ENCODE measurements at places on chromosomes 11 and 22.

DNA sequence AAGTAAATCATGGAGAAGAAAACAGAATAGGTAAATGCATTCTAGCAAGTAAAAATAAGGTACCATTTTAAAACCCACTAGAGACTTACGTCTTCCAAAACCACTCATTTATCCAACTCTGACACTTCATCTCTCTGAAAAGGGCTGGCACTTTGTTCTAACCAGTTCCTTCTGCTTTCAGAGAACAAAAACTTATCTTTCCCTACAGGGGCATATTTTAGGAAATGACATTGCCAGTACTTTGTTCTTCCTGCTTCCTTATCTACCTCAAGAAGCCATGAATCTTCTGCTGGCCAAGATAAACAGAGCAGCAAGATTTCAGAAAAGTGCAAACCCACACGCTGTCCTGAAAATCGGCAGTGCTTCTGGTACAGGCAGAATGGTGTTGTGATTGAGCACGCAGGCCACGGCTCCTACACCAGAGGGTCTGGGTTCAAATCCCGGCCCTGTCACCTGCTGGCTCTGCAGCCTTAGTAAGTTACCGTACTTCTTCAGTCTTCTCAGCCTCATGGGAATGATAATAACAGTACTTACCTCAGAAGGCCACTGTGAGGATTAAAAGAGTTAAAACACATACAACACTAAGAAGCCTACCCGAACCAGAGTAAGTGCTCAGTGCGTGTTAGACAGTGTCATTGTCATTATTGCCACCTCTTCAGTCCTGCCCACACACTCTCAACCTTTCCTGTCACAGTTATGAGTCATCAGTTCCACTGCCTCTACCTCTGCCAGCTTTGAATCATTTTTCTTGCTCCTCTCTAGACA is 11.0 kb downstream of the MPZL3 start:
- DNase-seq: peak; percentile 82

DNA sequence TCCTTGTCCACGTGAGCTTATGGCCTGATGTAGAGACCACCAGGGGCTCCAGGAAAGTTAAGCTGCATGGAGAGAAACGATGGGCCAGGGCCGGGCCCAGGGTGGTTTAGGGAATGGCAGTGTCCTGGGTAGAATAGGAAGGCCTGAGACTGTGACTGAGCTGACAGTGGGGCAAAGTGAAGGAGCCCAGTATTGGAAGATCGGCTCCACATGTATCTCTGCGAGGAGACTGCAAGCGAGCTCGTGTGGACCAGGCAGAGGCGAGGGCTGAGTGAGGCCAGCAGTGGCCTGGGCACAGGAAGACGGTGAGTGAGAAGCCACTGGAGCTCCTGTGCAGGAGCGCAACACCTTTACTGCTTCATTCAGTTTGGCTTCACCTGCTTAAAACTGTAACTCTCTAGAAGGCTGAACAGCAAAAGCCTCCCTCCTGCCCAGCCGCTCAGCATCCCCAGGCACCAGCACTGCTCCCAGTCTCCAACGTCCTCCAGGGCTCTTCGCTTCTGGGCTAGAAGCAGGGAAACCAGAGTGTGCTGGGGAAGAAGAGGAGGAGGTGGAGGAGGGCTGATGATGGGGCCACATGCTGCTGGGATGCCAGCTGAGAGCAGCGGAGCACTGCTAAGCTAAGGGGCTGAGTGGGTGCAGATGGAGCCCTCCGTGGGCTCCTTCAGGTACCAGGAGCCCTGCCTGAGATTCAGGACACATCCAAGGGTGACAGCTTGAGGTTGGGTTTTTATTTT is 13.5 kb downstream of the TCIRG1 start:
- DNase-seq: no peak

DNA sequence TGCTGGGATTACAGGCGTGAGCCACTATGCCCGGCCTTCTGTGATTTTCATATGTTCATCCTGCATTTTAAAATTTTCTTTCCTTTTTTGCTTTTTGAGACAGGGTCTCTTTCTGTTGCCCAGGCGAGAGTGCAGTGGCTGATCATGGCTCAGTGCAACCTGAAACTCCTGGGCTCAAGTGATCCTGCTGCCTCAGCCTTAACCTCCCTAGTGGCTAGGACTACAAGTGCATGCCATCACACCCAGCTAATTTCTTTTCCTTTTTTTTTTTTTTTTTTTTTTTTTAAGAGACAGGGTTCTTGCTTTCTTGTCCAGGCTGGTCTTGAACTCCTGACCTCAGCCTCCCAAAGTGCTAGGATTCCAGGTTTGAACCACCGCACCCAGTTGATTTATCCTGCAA is 54.1 kb upstream of the WT1 start:
- DNase-seq: no peak

DNA sequence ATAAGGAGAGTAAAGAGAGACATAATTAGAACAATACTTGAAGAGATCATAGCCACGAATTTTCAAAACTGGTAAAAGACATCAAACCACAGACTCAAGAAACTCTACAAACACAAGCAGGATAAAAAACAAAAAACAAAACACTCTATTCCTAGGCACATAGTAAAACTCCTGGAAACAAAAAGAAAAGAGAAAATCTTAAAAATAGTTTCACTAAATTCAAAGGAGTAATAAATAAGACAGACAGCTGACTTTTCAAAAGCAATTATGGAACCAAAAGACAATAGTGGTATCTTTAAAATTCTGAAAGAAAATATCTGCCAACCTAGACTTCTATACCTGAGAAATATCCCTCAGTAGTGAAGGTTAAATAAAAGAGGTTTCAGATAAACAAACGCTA is 9.2 kb upstream of the NARS2 start:
- no peak for DNase-seq

DNA sequence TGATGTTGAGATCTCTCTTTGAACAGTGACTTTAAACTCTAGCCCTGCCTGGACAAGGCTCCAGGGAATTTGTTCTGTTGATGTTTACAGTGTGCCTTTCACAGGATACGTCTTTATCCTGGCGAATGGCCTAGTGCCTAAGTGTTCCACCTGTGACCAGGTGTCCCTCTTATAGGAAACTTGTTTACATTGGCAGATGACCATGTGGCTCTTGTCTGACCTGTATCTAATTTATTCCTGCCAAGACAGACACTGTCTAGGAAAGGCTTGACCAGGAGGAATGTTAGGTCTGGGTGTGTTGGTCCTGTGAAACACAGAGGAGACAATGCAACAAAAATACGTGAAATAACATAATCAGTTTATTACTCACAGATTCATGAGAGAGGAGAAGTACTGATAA is 875.6 kb downstream of the METTL15 start:
- DNase-seq: no peak

DNA sequence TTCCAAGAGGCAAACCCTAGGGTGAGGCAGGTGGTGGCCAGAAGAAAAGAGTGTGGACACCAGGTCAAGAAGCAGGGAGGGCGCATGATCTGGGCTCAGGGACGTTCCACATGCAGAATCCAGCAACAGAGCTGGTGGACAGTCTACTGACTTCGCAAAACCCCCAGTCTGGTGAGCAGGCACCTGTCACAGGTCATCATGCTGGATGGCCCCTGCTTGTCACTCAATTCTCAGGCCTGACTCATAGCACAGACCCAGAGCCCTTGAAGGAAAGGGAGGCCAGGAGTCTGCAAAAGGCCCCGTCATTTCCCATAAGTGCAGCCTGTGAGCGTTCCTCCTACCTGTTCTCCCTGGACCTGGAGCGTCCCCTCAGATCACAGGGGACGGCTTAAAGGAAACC is 18.2 kb downstream of the APOL4 start:
- DNase-seq: no peak

DNA sequence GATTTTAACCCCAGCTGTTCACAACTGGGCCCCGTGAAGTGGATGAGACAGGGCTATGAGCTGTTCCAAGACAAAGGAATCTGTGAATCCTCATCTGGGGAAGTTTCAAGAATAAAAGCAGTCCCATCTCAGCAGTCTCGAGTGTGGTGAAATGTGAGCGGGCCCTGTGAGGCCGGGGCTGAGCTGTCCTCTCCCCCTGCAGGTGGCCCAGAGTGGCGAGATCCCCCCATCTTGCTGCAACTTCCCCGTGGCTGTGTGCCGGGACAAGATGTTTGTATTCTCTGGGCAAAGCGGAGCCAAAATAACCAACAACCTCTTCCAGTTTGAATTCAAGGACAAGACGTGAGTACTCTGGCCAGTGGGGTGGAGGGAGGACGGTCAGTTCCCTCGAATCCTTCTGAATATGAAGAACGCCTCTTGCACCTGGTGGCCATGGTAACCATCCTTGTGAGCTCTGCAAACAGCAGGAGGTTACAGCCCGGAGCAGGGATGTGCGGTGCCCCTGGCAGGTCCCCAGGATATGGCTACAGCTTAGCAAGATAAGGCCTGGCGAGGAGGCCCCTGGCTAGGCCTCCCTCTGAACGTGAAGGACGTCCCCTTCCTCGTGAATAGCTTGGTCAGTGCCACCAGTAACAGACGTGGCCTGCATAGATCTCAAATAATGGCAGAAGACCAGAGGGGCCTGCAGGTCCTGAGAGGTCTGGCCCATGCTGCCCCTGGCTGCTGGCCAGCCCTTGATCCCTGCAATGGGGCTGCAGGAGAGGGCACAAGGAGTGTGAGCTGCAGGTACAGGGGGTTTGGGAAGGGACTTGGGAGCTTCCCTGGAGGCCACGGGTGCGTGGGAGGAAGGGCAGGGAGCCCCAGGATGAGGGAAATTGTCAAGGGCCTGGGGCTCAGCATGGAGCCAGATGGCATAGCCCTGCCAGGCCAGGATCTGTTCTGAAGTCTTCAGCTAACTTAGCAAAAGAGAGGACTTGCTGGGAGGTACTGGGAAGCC is 8.4 kb downstream of the LZTR1 start:
- DNase-seq: no peak

- DNase-seq: no peak
Observed at GRCh38 chr11:97361812-97362378, 972.1 kb downstream of the JRKL start.
